ENCODE measurements at places on chromosomes 13 and 19. TPM values are rescaled to one million over a fixed set of nuclear protein-coding genes. Genes with fewer than 3 reads are reported as not detected.

PABPC3 gene
- total RNA-seq: 0.11 TPM

MCEMP1 gene
- not detected for total RNA-seq

SERPINE3 gene
- under 0.01 TPM for total RNA-seq

CEACAM20 gene
- not detected for total RNA-seq

GSX1 gene
- total RNA-seq: not detected

KANK3 gene
- total RNA-seq: 0.33 TPM

PROZ gene
- not detected for total RNA-seq

OR4F17 gene
- total RNA-seq: not detected

DACT3 gene
- total RNA-seq: 6.2 TPM

PEG3 gene
- total RNA-seq: 3.9 TPM

PLVAP gene
- total RNA-seq: 0.50 TPM

CD22 gene
- 0.25 TPM for total RNA-seq

NOVA2 gene
- not detected for total RNA-seq

N4BP2L1 gene
- total RNA-seq: 2.0 TPM

CACNG6 gene
- total RNA-seq: 0.11 TPM
